Thyroid gland (tissue), 4 donors: ENCODE measurements at places on chromosomes 11 and 22. TPM values are rescaled to one million over a fixed set of nuclear protein-coding genes. Genes with fewer than 3 reads are reported as not detected.

TRIM51 gene
- total RNA-seq, result not detected

UPB1 gene
- total RNA-seq, result not detected

HSPB2 gene
- not detected for total RNA-seq

CPT1B gene
- 38.7 TPM for total RNA-seq

- DNase-seq, result no peak
Measured at GRCh38 chr22:49677495-49677889, 150.2 kb downstream of the BRD1 start.

DNA sequence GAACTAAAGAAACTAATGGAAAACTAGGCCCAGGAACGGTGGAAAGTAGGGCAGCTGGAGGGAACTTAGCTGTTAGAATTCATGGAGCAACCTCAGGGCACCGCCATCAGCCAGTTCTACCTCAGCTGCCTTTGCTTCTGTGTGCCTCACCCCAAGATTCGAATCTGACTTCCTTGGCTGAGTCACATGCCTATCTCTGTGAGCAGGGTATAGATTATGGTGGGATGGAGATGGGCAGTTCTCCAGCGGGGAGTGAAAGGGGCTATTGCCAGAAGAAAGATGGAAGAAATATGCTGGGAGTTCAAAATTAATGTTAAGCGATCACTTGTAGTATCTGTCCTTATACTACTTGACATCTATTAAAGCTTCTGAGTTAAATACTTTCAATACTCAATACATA is 18.9 kb upstream of the VWA5A start:
- no peak for DNase-seq

- no peak for DNase-seq
Measured at GRCh38 chr22:31739795-31740201, 10.1 kb downstream of the PRR14L start.

- no peak for DNase-seq
Measured at GRCh38 chr11:69292221-69292648, 1.7 kb upstream of the MYEOV start.

DNA sequence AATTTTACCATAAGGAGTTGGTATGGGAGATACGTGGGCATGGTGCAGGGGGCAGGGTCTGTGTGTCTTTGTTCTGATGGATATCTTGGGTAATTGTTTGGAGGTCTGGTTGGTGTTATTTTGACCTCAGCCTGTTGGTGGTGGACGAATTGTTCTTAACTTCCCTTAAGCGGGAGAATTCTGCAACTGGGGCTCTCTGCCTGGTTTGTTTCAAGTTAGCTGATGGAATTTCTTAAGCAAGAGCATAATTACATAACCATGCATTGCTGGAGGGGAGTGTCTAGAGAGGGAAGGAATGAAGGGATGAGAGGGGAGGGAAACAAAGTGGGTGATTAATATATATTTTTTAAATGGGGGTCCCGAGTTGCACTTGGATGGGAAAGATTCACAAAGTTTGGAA is 908.5 kb upstream of the RAG2 start:
- no peak for DNase-seq

DNA sequence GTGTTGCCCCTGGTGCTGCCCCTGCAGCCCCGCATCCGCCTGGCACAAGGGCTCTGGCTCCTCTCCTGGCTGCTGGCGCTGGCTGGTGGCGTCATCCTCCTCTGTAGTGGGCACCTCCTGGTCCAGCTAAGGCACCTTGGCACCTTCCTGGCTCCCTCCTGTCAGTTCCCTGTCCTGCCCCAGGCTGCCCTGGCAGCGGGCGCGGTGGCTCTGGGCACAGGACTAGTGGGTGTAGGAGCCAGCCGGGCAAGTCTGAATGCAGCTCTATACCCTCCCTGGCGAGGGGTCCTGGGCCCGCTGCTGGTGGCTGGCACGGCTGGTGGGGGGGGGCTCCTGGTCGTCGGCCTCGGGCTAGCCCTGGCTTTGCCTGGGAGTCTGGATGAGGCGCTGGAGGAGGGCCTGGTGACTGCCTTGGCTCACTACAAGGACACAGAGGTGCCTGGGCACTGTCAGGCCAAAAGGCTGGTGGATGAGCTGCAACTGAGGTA is 278 bp downstream of the ROM1 start:
- no peak for DNase-seq

- DNase-seq, result peak; percentile 88
Measured at GRCh38 chr22:17968126-17968525, 56.2 kb downstream of the MICAL3 start.

- DNase-seq, result peak; percentile 81
Measured at GRCh38 chr11:65132988-65133700, 1.2 kb downstream of the SYVN1 start.

DNA sequence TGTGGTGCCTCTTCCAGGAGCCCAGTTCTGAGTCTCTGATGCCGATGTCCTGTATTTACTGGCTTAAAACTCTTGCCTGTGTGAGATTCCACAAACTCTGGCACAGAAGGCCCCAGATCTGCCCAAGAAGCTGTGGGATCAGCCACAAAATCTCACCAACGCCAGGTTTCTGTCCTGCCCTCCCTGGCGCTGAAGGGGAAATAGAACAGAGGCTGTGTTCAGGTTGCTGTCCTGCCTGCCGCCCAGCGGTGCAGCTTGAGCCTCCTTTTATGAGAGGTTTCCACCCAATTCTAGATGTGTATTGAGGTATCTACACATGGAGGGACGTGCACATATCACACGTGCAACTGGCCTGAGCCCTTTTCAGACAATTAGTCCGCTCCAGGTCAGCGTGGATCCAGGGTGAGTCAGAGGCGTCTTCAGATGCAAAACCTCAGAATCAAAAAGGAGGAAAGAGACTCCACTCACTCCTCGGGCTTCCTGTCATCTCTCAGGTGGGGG is 2.2 kb downstream of the TMEM80 start:
- DNase-seq, result no peak

GRCh38 chr22:26395926-26396325 is 33.1 kb upstream of the ASPHD2 start:
- DNase-seq, result no peak

GRCh38 chr11:35717520-35717919 is 54.9 kb downstream of the TRIM44 start:
- DNase-seq, result no peak

DNA sequence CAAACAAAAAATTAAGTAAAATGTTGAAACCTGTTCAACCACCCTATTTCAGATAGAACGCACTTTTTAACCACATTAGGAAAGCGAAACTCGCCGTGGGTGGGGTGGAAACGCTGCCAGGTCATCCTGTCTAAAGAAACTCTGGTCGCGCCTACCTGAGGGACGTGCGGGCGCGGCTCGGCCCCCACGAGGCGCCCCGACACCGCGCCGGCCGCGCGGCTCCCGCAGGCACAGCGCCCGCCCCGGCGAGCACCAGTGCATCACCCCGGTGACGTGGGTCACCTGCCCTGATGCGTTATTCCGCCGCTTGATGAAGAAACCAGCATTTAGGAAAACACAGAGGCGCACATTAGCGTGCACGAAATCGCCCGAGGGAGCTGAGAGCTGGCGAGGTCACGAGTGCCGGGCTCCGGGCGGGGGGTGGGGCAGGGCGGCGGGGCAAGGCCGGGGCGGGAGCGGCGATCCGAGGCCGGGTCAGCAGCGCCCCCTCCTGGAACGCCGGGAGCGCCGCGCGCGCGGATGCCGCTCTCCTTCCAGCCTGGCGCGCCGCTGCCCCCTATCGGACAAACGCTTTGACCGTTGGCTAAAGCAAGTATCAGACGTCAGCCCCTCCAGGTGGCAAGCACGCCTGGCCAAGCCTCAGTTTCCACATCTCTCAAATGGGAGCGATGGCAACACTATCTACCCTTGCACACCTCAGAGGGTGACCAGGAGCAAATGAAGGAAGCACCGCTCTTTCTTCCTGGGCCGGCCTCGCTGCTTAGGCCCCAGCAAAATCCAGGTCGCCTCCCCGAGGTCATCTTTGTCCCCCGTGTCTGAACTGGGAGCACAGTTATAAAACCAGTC is 15.7 kb upstream of the SNX32 start:
- peak; percentile 93 for DNase-seq

GRCh38 chr22:19889951-19890350 is 35.3 kb upstream of the GNB1L start:
- no peak for DNase-seq

DNA sequence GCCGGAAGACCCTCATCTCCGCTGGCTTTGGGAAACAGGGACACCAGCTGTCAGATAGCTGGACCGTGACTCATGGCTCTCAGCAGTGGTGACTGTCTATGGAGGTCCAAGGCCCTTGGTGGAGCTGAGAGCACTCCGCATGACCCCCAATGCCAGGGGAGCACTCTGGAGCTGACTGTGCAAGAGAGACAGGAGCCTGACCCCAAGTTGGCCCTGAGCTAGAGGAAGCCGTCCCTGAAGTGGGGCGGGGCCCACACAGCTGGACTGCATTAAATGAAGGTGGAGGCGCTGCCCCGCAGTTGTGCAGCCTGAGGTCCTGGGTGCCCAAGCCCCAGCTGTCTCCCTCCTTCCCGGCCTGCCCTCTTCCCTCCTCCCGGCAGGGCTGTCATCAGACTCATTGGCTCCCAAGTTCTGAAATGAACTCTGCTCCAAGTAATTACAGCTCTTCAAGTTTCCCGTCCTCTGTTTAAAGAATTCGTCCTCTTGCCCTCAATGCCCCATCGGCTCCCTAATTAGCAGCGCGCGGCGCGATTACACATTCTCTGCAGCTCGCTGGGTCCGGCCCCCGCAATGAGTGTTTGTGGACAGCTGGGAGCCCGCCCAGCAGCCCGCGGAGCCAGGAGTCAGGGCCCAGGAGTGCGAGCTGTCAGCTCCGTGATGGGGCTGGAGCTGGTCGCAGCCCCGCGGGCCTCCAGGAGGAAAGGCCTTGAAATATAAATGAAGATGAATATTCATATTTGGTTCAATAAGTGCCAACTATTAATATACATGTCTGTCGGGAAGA is 93.2 kb upstream of the LMO1 start:
- peak; percentile 32 for DNase-seq

DNA sequence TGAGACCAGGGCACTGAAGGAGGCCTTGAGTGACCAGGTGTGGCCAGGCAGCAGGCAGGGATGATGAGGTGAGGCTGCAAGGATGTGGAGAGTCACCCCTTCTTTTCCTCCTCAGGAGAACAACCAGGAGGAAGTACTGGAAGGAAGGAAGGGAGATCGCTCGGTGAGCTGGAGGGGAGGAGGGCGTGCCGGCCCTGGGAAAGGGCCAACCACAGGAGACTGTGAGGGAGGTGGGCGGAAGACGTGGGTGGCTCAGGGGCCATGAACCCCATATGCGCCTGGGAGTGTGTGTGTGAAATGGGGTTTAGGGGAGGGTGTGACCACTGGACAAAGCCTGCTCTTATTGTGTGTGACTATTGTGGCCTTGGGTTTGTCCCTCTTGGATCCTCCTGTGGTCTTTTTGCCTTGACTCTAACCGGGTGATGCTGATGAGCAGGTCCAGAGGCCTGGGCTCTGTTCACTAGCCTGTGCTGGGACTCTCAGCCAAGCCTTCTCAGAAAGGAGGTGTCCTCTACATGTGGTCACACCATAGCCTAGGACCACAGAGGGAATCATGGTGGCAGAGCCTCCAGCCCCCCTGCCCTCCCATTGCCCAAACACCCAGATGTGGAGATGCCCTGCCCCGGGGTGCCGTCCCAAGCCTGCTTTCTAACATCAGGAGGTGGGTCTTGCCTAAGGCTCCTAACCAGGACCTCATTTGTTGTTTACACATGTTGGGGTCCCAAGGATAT is 41.3 kb upstream of the TUB start:
- DNase-seq, result no peak
